ENCODE measurements at places on chromosomes 7 and 10. TPM values are rescaled to one million over a fixed set of nuclear protein-coding genes. Genes with fewer than 3 reads are reported as not detected.

NME8 gene
- 0.10 TPM for total RNA-seq

GRM8 gene
- total RNA-seq = 0.41 TPM

PRPS1L1 gene
- total RNA-seq = not detected

SHLD2 gene
- total RNA-seq = 40.9 TPM

CYP3A4 gene
- total RNA-seq = not detected

NUP205 gene
- total RNA-seq = 34.8 TPM

RPP30 gene
- total RNA-seq = 31.9 TPM

SPDYE3 gene
- not detected for total RNA-seq

CRTAC1 gene
- total RNA-seq = 2.6 TPM

FGFR2 gene
- 50.6 TPM for total RNA-seq

OLAH gene
- total RNA-seq = not detected

JAKMIP3 gene
- 1.0 TPM for total RNA-seq

LDB3 gene
- 314 TPM for total RNA-seq

MRPL32 gene
- total RNA-seq = 57.9 TPM

SPDYE16 gene
- total RNA-seq = 0.72 TPM

IL2RA gene
- total RNA-seq = not detected

TAS2R41 gene
- total RNA-seq = 0.31 TPM

NUTM2E gene
- total RNA-seq = 0.41 TPM

TLX1 gene
- total RNA-seq = 1.3 TPM

FGF8 gene
- not detected for total RNA-seq

SLC26A3 gene
- not detected for total RNA-seq

CLEC2L gene
- not detected for total RNA-seq

FRMPD2 gene
- not detected for total RNA-seq
